CMK (cell line): ENCODE measurements at places on chromosomes 1 and 21.

DNA sequence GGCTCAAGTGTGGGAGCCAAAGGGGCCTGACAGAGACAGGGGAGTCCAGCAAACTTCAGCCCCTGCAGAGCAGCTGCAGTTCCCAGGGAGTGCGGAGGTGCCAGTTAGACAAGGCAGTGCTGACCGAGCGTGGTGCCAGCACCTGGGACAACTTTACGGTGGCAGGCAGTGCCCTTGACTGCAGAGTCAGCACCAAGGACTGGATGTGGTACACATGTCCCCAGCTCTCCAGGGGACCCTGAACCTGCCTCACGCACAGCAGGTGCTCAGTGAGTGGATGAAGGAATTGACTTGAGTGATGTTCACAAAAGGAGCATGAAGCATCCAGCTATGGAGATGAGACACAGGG lies 296.5 kb downstream of the SIPA1L2 start:
- DNase-seq, result no peak

- DNase-seq, result no peak
Measured at GRCh38 chr1:193914871-193915270, 728.5 kb upstream of the B3GALT2 start.

GRCh38 chr1:93613898-93614297 lies 67.7 kb downstream of the BCAR3 start:
- DNase-seq, result no peak

DNA sequence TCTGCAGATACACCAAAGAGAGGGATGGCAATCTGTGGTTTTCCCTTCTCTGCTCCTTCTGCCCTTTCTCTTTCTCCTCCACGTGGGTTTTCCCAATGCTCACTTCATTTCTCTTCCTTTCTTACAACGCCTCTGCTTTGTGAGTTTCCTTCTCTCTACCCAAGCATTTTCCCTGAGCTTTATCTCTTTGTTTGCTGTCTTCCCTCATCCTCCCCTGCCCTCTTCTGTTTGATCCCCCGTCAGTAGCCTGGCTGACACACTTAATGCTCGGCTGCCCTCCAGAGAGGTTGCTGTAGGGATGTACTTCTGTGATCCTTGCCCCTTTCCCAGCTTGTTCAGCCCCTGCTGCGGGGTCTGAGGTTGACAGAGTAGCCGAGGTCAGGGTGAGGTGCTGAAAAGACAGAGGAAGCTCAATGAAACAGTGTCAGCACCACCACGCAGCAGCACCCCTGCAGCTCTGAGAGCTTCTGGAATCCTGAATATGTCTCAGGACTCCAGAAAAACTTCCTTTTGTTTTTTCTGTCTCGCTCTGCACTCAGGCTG lies 6.0 kb downstream of the EDARADD start:
- DNase-seq, result no peak

GRCh38 chr1:154474802-154475201 lies 27.2 kb upstream of the TDRD10 start:
- DNase-seq, result no peak

DNA sequence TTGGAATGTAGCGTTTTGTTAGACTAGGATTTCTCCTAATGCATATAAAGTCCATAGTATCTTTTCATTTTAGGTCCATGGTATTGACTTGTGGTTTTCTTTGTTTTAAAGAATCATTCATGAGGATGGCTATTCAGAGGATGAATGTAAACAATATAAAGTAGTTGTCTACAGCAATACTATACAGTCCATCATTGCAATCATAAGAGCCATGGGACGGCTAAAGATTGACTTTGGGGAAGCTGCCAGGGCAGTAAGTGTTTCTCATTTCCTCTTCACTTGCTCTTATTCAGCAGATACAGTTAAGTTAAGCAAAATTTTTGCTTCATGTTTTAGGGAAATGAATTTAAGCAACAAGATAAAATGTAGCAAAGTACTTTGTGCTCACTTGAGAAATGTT lies 25.4 kb downstream of the GNAI3 start:
- no peak for DNase-seq

GRCh38 chr1:20370698-20371097 lies 80.0 kb downstream of the VWA5B1 start:
- DNase-seq, result no peak

GRCh38 chr1:1225238-1225845 lies 6.5 kb downstream of the SDF4 start:
- no peak for DNase-seq

DNA sequence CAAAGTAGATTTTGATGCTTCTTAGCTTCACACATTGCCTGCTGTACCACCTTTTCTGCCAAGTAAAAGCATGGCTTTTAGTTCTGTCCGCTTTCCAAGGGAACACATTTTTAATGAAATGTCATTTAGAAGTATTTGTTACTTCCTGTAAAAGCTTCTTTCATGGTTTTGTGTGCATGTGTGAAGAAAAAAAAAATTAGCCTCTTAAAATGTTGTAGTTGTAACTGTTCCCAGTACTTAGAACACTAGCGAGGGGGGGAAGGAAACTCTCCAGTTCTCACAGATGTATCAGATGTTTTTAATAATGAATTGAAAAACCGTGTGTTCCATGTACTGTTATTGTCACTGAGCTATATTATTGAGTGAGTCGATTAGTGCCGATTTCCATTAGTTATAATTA lies 568.3 kb upstream of the ADGRL2 start:
- DNase-seq, result no peak

- DNase-seq, result no peak
Measured at GRCh38 chr1:44693159-44693558, 18.6 kb downstream of the ARMH1 start.

- no peak for DNase-seq
Measured at GRCh38 chr1:41467673-41468072, 16.8 kb downstream of the EDN2 start.

DNA sequence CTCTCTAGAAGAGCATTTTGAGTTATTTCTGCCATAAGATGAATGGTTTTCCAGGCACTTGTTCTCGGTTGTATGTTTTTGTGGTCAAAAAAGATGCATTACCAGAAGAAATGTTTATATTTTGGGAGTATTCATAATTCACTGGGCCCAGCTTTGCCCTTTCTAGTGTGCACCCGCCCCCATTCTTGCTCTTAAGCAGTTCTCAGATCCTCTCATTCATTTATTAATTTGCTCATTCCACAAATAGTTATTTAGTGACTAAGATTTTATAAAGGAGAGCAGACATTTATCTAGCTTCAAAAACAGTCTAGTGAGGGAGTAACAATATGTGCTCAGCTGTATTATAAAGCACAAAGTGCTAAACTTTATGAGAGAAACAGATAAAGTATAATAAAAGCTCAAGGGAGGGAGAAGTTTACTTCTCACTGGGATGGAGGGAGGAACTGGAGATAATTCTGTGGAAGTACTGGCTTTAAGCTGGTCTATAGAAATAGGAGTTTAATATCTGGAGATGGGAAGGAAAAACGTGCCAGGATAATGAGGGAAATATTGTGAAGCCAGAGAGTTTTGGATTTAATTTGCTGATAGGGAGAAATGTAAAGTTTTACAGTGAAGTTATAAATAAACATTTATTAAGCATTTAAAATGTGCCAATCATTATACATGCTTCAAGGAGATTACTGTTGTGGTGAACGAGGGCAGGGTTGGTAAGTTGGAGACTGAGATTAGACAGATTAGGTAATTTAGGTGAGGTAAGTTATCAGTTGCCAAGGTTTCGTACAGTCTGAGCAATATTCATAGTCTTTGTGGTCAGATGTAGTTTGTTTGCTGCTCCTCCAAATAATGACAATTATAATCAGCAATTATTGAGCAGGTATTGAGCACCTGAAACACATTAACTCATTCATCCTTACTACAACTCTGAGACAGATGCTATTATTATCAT lies 9.1 kb upstream of the MACF1 start:
- DNase-seq, result no peak

- no peak for DNase-seq
Measured at GRCh38 chr1:111605576-111605975, 14.0 kb upstream of the RAP1A start.

DNA sequence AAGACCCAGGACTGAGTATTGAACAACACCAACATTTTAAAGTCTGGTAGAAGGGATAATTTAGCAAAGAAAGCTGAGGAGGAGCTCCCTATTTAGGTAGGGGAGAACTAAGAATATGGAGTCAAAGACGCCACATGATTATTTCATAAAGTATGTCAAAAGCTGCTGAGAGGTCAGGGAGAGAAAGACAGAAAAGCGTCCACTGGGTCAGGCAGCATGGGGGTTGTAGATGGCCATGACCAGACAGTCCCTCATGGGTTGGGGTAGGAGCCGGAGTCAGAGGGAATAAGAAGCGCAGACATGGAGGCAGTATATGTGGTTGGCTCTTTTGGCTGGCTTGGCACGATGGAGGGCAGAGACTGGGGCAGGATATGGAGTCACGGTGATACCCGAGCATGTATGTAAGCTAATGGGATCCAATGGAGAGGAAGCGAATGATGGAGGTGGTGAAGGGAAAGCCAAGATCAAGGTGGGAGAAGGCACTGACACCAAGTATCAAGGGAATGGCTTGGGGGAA lies 4.8 kb downstream of the C1orf115 start:
- no peak for DNase-seq
